ENCODE measurements at places on chromosomes 6 and 20. TPM values are rescaled to one million over a fixed set of nuclear protein-coding genes. Genes with fewer than 3 reads are reported as not detected.

TMEM14A gene
- total RNA-seq = 30.2 TPM

PMEPA1 gene
- 1.5 TPM for total RNA-seq

CFAP206 gene
- 1.4 TPM for total RNA-seq

SLC22A2 gene
- under 0.01 TPM for total RNA-seq

VGLL2 gene
- total RNA-seq = not detected

ARG1 gene
- not detected for total RNA-seq

DEFB110 gene
- not detected for total RNA-seq

SYNDIG1 gene
- 0.58 TPM for total RNA-seq

CARMIL1 gene
- 15.3 TPM for total RNA-seq

MYBL2 gene
- 20.1 TPM for total RNA-seq

CENPW gene
- 3.7 TPM for total RNA-seq

FGD2 gene
- not detected for total RNA-seq

SPATA25 gene
- total RNA-seq = 0.28 TPM

ZBTB46 gene
- total RNA-seq = 4.8 TPM

SSTR4 gene
- not detected for total RNA-seq

ESR1 gene
- 1.1 TPM for total RNA-seq

TRIM15 gene
- not detected for total RNA-seq

NFKBIE gene
- total RNA-seq = 4.0 TPM

SMLR1 gene
- total RNA-seq = 0.19 TPM

OLIG3 gene
- total RNA-seq = not detected

CNR1 gene
- 0.28 TPM for total RNA-seq

PSMB9 gene
- total RNA-seq = 52.9 TPM

IRF4 gene
- 0.28 TPM for total RNA-seq

TSPO2 gene
- not detected for total RNA-seq

SLC18B1 gene
- 6.8 TPM for total RNA-seq

TCFL5 gene
- 18.6 TPM for total RNA-seq

PBOV1 gene
- not detected for total RNA-seq

RFX6 gene
- not detected for total RNA-seq

ZNF512B gene
- 5.1 TPM for total RNA-seq

LCA5 gene
- total RNA-seq = 7.9 TPM

TMEM181 gene
- total RNA-seq = 43.1 TPM

WFDC11 gene
- not detected for total RNA-seq

PARD6B gene
- 1.7 TPM for total RNA-seq

MOXD1 gene
- total RNA-seq = 135 TPM

ZNF341 gene
- total RNA-seq = 1.1 TPM

SUMO4 gene
- 0.58 TPM for total RNA-seq

MOG gene
- not detected for total RNA-seq

CASP8AP2 gene
- total RNA-seq = 12.7 TPM

SCRT2 gene
- total RNA-seq = not detected

TREML1 gene
- total RNA-seq = not detected

RCAN2 gene
- total RNA-seq = 0.85 TPM

LAMP5 gene
- total RNA-seq = 0.19 TPM

NRM gene
- total RNA-seq = 1.7 TPM

PRR18 gene
- total RNA-seq = not detected

GJA10 gene
- not detected for total RNA-seq

FUT9 gene
- not detected for total RNA-seq

RBL1 gene
- total RNA-seq = 16.5 TPM

IL17A gene
- not detected for total RNA-seq

BNIP5 gene
- not detected for total RNA-seq

PTCRA gene
- not detected for total RNA-seq

SLC13A3 gene
- 0.38 TPM for total RNA-seq

MYH7B gene
- total RNA-seq = under 0.01 TPM

ADGRF4 gene
- 0.28 TPM for total RNA-seq

EMILIN3 gene
- total RNA-seq = not detected

SNAP25 gene
- 0.77 TPM for total RNA-seq

OR2J3 gene
- not detected for total RNA-seq

LAMA4 gene
- 472 TPM for total RNA-seq

FAM184A gene
- total RNA-seq = 0.85 TPM

TAAR2 gene
- total RNA-seq = not detected
